ENCODE measurements at places on chromosomes 4 and X.

DNA sequence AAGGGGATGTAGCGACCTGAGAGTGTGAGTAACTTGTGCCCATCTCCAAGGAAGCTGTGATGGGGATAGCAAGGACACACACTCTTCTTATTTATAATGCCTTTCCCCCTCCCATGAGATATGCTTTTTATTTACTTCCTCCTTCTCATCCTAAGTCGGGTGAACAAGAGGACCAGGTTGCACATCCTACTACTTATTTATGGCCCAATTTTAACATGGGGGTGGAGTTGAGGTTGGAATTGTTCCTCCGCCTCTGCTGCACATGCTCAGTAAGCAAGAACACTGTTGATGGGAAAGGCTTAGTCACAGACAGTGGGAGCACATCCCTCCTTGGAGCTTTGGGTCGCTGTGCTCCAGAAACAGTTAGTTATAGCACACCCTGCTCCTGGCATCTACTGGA is 15.2 kb upstream of the TLR8 start:
- DNase-seq: no peak

DNA sequence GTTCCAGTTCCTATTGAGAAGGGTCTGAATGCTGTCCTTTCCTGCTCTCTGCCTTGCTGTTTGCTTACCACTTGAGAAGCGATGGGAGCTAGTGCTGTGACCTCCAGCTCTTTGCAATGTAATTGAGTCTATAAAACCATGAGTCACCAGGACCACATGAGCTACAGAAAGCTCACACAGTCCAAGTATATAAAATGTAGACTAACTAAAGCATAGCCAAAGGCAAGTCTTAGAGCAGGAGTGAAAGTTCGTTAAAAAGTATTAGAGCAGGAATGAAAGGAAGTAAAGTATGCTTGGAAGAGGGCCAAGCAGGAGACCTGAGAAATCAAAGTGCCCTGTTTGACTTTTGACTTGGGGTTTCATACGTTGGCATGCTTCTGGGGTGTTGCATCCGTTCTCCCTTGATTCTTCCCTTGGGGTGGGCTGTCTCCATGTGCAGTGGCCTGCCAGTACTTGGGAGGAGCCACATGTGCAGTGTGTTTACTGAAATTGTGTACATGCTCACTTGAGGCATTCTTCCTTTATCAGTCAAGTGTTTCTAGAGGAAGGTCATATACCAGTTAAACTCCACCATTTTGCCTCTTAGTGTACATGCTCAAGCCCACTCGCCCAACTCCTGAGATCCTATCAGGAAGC is 71.3 kb upstream of the KIT start:
- DNase-seq: no peak

DNA sequence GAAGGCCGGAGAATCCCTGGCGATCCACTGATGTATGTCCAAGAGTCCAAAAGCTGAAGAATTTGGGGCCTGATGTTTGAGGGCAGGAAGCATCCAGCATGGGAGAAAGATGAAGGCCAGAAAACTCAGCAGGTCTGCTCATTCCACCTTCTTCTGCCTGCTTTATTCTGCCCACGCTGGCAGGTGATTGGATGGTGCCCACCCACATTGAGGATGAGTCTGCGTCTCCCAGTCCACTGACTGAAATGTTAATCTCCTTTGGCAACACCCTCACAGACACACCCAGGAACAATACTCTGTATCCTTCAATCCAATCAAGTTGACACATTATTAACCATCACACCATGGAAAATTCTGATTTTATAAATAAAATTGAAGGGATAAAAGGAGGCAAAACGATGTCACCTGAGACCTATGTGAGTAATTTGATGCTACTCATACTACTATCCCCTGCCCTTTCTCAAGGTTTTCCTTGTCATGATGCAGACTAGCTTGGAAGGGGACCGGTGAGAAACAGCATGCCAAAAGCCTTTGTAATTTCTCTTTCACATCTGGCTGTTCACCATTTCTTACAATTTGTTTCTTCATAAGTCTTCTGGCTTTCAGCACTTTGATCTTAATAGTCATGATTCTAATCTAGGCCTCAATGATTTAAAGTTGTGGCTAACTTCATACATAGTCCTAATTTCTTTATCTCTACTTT is 9.7 kb upstream of the PYURF start:
- DNase-seq: no peak

DNA sequence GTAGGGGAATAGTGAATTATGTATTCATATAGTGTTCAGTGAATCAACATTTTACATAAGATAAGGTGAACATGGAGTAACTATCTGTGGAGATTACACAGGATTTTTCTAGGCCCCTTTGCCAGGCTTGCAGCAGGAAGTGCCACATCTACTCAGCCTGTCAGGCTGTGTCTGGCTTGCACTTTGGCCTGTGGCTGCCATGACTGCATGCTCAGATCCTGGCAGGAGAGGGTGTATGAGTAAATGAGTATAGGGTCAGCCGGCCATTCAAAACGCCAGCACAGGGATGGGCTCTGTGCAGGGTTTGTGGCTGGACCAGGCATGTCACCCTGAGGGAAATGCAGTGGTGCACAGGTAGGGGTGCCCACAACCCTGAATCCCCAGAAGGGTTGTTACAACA is 51.9 kb downstream of the UBQLN2 start:
- DNase-seq: no peak

DNA sequence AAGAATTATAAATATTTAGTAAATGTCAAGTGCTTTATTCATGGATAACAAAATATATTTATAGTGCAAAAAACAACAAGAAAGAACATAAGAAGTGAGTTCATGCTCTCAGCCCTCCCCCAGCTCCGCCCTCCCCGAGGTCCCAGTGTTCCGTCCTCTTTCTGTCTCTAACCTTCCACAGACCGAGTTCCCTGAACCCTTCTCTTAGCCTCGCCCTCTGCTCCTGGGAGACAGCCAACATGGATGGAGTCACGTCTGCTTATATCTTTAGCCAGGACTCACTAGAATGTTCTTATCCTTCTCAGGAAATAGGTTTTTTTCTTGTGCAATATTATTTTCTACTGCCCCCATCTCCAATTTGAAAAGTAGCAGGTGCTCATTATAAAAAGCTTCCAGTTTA is 40.1 kb upstream of the HELT start:
- no peak for DNase-seq
